ENCODE measurements at places on chromosomes 3 and 15.

GRCh38 chr3:160076519-160076918 lies 87.9 kb downstream of the IL12A start:
- DNase-seq: no peak

GRCh38 chr15:69388260-69388705 lies 25.9 kb upstream of the KIF23 start:
- peak; percentile 18 for DNase-seq

DNA sequence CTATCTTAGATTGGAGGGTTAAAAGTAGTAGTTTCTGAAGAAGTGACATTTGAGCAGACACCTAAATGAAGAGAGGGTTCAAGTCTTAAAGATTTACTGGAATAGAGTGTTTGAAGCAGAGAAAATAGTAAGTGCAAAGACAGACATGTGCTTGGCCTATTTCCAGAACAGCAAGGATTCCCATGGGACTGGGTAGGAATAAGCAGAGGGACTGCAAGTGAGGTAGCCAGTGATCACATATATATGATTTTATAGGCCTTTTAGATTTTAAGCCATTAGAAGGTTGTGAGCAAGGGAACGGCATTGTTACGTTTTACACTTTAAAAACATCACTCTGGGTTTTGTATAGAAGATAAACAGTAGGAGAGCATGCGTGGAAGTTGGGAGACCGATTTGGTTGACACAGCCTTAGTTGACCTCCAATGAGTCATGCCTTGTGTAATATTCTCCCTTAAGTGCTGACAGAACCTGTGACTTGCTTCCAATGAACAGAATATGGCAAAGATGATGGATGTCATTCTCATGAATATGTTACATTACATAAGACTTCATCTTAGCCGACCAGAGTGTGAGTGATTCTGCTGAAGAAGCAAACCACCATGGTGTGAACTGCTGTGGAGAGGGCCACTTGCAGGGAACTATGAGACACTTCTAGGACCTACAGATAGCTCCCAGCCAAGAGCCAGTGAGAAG lies 37.1 kb upstream of the SLC4A7 start:
- peak; percentile 49 for DNase-seq

- no peak for DNase-seq
These were observed 48.9 kb downstream of the CACNA2D2 start for GRCh38 chr3:50454481-50455070.

DNA sequence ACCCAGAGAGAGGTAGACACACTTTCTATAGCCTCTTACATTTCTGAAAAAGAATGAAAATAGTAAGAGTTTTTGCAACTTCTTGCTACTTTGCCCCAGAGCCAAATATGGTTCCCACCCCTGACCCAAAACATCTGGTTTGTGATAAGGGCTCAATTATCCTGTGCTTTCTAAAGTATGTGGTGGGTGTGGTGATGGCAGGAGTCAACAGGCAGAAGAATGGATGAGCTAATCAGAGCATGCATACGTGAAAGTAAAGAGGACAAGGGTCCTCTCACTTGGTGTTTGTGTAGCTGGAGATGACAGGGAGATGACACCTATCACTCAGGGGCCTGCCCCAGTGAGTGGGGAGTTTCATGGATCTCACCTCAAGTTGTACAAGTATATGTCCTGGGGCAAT lies 19.1 kb downstream of the KBTBD8 start:
- no peak for DNase-seq

- DNase-seq: no peak
These were observed 86.5 kb upstream of the FOXB1 start for GRCh38 chr15:59917504-59918157.

GRCh38 chr3:182486463-182486862 lies 306.8 kb upstream of the ATP11B start:
- DNase-seq: no peak

- peak; percentile 91 for DNase-seq
These were observed 152.7 kb downstream of the SUCNR1 start for GRCh38 chr3:152026033-152026556.

- no peak for DNase-seq
These were observed 41.8 kb downstream of the KCNH8 start for GRCh38 chr3:19190126-19190525.

GRCh38 chr3:65018801-65019200 lies 331.0 kb upstream of the ADAMTS9 start:
- DNase-seq: no peak

DNA sequence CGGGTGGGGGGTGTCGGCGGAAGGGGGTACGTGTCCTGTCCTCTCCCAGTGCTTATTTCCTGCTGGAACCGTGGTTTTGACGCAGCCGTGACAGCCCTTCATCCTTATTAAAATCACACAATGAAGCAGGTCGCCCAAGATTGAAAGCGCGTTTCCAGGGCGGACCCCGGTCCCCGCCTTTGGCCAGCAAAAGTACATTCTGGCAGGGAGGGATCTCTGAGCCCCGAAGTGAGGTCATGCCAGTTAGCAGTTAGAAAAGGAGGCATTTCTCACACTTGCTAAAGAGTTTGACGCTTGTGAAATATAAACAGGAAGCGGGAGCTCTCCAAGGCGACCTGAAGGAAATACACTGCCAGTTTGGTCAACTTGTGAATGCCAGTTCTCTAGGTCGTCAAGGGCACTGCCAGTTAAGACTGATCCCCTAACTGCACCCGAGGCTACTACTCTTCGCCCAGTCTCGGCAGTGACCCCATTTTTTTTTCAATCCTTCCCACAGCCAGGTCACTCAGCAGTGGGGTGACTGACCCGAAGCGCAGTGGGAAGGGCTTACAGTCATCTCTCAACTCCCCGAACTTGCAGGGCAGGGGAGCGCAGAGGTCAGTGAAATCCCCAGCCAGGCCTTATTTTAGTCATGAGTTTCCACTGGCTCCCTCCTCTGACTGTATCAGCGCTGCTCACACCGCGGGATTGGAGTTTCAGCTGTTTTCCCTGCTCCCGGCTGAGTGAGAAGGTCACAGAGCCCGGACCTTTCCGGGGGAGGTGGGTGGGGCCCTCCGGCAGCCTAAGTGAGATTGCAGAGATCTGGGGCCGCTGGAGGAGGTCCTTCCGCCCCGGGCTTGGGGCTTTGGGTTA lies 2.0 kb upstream of the BHLHE40 start:
- DNase-seq: no peak

DNA sequence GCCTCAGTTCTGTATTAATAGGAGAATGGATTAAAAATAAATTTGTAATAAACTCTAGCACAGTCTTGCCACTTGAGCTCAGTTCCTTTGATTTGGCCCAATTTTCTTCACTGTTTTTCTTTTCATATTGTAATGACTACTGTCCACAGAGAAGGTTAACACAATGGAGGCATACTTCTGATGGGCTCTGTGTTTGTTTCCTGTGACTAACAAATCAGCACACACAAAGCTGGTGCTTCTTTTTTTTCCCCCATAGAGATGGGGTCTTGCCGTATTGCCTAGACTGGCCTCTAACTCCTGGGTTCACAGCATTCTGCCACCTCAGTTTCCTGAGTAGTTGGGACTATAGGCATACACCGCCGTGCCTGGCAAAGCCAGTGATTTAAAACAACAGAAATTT lies 182.2 kb downstream of the GHSR start:
- no peak for DNase-seq

- no peak for DNase-seq
These were observed 7.3 kb downstream of the FBLN2 start for GRCh38 chr3:13556207-13556606.

DNA sequence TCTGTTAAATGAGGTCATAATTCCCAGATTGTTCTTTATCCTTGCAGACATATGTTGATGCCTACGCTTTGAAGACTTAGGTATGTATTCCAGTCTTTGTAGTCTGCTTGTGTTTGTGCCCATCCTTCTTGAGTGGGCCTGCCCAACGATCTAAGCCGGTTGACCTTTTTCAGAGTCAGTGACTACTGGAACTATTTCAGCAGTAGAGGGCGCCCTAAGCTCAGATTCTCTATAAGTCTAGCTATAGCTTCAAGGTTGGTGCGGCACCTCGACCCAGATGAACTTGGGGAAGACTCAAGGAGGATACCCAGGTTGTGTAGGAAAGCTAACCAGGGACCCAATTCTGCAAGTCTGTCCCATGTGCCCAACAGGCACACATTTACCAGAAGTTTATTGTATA lies 228.8 kb upstream of the PPP2R3A start:
- no peak for DNase-seq

DNA sequence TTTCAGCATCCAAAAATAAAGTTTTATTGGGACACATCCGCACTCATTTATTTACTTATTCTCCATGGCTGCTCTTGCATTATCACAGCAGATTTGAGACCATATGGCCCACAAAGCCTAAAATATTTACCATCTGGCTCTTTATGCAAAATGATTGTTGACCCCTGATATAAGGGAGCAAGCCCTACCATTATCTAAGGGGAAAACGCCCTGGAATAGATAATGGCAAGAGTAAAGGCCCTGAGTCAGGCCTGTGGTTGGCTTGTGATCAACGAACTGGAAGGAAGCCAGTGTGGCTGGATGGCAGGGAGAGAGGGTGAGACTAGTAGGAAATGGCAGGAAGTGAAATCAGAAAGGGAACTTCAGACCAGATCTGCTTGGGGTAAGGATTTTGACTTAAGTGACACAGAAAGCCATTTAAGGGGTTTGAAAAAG lies 24.6 kb upstream of the DMXL2 start:
- DNase-seq: no peak

DNA sequence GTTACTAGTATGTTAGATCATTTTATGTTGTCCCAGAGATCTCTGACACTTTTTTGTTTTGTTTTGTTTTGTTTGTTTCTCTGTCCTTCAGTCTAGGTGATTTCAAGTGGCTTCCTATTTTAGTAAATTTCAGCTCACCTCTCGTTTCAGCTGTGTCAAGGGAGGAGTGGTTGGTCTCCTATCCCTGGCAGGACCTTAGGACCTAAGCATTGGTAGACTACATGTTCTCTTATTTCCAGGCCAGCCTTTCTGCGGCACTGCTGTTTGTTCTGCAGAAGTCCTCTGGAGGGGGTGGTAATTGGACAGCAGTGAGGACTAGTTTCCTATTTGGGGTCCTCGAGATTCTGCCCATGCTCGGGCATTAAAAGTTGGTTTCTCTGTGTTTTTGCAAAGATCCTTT lies 31.8 kb downstream of the MGA start:
- DNase-seq: no peak

DNA sequence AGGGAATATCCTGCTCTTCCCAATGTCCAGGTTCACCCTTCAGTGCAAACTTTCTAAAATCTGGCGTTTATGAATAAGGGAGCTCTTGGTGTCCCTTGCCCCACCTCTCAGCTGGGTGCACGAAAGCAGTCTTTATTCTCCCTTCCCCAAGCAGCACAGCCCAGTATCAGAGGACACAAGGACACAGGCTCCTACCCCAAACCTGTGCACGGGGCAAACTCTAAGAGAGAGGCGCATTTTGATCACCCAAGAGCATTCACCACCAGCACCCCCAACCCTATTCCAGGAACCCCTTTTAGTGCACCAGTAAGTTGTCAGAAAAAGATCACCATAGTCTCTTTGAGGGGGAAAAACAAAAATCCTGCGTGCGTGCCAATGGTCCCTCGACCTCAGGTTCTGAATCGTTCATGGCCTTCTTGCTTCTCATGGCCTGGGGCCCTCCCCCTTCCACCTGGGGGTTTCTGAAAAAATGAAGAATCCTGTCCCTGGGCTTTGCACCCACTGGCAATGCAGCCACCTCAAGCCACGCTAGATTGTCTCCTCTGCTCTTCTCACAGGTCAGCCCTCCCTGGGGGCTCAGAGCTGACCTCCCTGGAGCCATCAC lies 78.9 kb downstream of the FAM174B start:
- no peak for DNase-seq

DNA sequence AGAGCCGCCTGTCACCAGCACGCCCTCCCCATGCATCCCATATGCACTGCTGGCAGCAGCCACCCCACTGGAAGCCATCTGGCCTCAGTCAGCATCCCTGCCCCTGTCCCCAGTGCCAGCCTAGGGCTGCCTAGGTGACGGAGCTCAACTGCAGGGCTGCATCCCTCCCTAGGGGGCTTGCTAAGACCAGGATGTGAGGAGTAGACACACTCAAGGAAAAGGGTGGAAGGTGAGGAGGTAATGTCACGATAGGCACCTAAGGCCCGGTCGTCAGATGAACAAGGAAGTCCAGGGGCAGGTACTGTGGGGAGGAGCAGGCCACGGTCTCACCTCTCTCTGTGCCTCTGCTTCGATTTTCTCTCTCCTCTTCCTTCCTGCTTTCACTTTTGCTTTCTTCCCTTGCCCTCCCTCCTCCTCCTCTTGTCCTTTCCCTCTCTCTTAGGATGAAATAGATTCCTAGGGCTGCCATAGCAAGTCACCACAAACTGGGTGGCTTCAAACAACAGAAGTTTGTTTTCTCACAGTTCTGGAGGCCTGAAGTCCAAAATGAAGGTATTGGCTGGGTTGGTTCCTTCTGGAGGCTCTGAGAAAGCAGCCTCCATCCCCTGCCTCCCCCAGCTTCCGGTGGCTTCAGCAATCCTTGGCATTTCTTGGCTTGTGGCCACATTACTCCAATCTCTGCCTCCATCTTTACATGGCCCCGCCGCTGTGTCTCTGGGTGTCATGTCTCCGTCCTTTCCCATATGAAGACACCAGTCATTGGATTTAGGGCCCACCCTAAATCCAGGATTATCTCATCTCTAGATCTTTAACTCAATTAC lies 298.3 kb downstream of the SHQ1 start:
- no peak for DNase-seq

- no peak for DNase-seq
These were observed 41.5 kb downstream of the CRTAP start for GRCh38 chr3:33155301-33155700.
